ENCODE measurements at places on chromosomes 5 and 9. TPM values are rescaled to one million over a fixed set of nuclear protein-coding genes. Genes with fewer than 3 reads are reported as not detected.

GRCh38 chr9:86557063-86557766 lies 203.0 kb upstream of the TUT7 start:
- H3K27me3 ChIP-seq, result peaks cover 2% of the 10 kb centered on the region
- H3K4me1 ChIP-seq, result peaks cover 7% of the 10 kb centered on the region
- peaks cover 9% of the 10 kb centered on the region for H3K36me3 ChIP-seq
- H3K4me3 ChIP-seq, result no peak overlapping the region

- DNase-seq, result no peak
- H3K36me3 ChIP-seq, result no peaks in the 10 kb centered on the region
- peaks cover 3% of the 10 kb centered on the region for H3K27me3 ChIP-seq
- no peak overlapping the region for H3K4me3 ChIP-seq
- H3K4me1 ChIP-seq, result no peaks in the 10 kb centered on the region
Measured at GRCh38 chr9:281741-282645, 67.3 kb downstream of the DOCK8 start.

GRCh38 chr5:98454407-98454806 lies 319.1 kb upstream of the RGMB start:
- H3K4me3 ChIP-seq, result no peak overlapping the region
- no peak for DNase-seq
- no peak overlapping the region for H3K27ac ChIP-seq
- H3K4me1 ChIP-seq, result no peaks in the 10 kb centered on the region
- H3K36me3 ChIP-seq, result no peaks in the 10 kb centered on the region

- H3K4me1 ChIP-seq, result no peaks in the 10 kb centered on the region
- no peak for DNase-seq
- H3K36me3 ChIP-seq, result no peaks in the 10 kb centered on the region
- H3K4me3 ChIP-seq, result no peak overlapping the region
Measured at GRCh38 chr9:5288591-5288990, 15.9 kb downstream of the RLN2 start.

DNA sequence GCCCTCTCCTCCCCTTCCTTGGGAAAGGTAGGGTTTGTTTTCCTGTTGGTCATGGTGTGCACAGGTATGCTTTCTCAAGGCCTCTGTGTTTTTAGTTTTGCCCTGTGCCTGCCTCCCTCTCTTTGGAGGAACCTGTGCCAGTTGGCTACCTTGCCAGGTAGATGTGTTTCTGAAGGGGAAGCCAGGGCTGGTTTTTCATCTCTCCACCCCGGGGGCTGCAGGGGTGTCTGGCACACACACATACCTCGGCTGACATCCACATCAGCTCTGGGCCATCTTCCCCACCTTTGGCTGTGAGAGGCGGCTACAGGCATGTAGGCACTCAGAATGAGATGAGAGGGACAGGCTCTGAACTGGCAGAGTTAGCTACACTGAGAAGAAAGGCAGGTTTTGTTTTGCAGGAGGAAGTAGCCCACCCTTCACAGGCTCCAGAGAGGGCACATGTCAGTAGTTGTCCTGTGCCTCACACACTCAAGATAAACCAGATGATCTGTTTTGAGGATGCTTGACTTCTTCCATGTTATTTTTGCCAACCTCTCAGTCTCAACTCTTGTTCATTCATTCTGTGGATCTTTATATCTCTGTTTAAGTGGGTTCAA lies 9.7 kb downstream of the RGMB start:
- no peak overlapping the region for H3K27ac ChIP-seq
- no peak for DNase-seq
- no peak overlapping the region for H3K4me3 ChIP-seq
- H3K27me3 ChIP-seq, result no peaks in the 10 kb centered on the region

GRCh38 chr9:124197177-124198095 lies 60.3 kb upstream of the NEK6 start:
- H3K27me3 ChIP-seq, result peaks cover 3% of the 10 kb centered on the region
- peaks cover 8% of the 10 kb centered on the region for H3K36me3 ChIP-seq
- no peaks in the 10 kb centered on the region for H3K4me1 ChIP-seq
- H3K4me3 ChIP-seq, result no peak overlapping the region
- no peak for DNase-seq

DNA sequence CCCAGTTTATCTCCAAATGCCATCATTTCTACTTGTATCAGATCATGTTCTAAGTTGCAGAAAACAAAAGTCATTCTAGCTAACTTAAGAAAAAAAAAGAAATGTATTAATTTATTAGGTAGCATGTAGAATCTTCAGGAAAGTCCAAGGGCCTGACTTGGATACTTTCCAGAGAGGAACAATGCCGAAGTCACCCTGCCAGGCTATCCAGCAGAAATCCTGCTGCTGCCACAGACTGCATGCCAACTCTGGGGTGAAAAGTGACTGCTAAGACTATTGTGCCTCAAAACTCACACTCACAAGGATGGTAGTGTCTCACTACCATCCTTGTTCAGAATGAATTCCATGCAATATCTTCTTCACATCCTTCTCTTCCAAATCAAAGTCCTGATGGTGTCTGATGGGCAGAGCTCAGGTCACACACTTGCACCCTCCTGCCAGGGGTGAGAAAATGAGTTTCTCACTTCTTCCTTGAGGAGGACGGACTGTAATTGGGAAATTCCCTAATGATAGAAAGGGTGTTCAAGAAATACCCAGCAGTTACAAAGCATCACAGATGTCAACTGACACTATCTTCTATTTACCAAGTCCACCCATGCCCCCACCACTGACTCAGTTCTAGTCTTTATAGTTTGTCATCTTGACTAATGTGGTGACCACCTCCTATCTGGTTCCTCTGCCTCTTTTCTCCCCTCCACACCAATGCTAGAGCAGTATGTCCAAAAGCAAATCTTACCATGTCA lies 279.4 kb downstream of the CWC27 start:
- no peaks in the 10 kb centered on the region for H3K27me3 ChIP-seq
- DNase-seq, result no peak
- no peaks in the 10 kb centered on the region for H3K4me1 ChIP-seq
- no peak overlapping the region for H3K27ac ChIP-seq

DNA sequence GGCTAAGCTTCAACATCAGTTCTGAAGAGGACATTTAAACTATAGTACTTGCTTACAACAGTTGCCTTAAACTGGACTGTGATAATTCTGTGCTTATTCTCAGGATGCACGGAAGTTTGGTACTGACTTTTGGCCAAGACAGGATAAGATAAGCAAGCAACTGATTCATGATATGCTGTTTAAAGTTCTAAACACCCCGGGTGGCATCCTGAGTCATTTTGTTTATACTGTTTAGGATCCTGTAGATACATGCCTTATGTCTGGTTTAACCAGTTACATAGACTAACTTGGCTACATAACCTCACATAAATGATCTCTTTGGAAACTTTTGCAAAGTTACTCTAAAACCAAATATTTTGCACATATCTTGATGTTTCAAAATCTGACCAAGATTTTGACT lies 95.9 kb downstream of the CDH9 start:
- H3K27me3 ChIP-seq, result peaks cover 2% of the 10 kb centered on the region
- no peak overlapping the region for H3K4me3 ChIP-seq
- H3K27ac ChIP-seq, result no peak overlapping the region

- no peak overlapping the region for H3K27ac ChIP-seq
- H3K36me3 ChIP-seq, result no peaks in the 10 kb centered on the region
- DNase-seq, result no peak
- no peak overlapping the region for H3K4me3 ChIP-seq
- no peaks in the 10 kb centered on the region for H3K27me3 ChIP-seq
Measured at GRCh38 chr5:112895682-112896081, 26.3 kb downstream of the REEP5 start.

STPG3 gene
- total RNA-seq, result not detected

C1QTNF2 gene
- total RNA-seq, result 1.0 TPM

TNFSF15 gene
- not detected for total RNA-seq

SH3TC2 gene
- total RNA-seq, result 0.25 TPM

MARCHF11 gene
- 1.5 TPM for total RNA-seq
